Umbilical cord (tissue), 2 donors: ENCODE measurements at places on chromosomes 4 and X. TPM values are rescaled to one million over a fixed set of nuclear protein-coding genes. Genes with fewer than 3 reads are reported as not detected.

GRCh38 chr4:17008834-17009345, 110.4 kb upstream of the LDB2 start:
- DNase-seq: no peak

GRCh38 chrX:155070663-155070974, 317 bp downstream of the CMC4 start:
- no peak for DNase-seq

GRCh38 chr4:53960843-53961242, 103.6 kb downstream of the CHIC2 start:
- DNase-seq: no peak

GRCh38 chr4:72984351-72984750, 85.2 kb downstream of the COX18 start:
- DNase-seq: no peak

The DIAPH2 gene
- total RNA-seq: 14.4 TPM

DNA sequence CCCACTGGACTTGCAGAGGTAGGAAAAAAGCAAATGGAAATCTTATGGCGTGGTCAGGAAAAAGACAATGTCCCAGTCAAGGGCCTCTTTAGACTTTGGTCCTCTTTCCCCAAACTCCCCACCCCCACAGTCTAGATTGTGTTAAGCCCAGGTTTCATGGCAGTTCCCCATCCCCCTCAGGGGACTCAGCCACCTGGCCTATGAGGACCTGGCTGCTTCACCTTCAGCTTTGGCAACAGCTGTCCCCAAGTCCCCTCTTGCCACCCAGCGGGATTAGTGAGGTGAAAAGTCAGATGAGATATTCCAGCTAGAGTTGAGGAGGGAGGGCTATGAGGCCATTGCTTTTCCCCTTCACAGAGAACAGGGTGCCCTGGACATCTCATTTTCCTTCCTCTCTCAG, 457 bp downstream of the RIPPLY1 start:
- DNase-seq: no peak

The STARD8 gene
- total RNA-seq: 2.4 TPM

The SMIM10L2A gene
- 6.5 TPM for total RNA-seq

DNA sequence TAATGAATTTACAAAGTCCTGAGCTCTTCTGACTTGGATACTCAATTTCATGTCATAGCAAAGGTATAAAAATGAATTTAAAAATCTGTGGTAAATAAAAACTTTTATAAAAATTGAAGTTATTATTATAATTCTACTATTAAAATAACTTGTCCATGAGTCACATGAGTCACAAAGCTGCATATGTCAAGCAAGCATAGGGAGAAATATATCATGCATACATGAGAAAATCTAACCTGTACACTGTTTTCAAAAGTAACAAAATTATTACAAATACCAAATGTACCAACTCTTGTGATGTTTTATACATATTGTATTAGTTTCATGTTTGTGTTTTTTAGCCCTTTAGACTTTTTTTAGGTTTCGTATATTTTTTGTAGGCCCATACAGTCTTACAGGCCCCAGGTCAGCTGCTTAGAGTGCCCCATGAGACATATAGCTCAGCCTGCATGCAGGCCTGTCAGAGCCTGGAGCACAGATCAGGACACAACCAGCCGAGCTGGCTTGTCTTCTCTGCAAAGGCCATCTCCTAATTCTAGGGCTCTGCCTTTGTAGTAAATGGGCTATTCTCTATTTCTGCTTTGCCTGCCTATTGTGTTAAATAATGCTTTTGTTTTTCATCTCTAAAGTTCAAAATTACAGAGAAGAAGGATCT, 818.7 kb upstream of the TENM3 start:
- DNase-seq: no peak

The SERTM2 gene
- total RNA-seq: 1.7 TPM

GRCh38 chr4:1295405-1296055, 5.8 kb downstream of the MAEA start:
- no peak for DNase-seq

DNA sequence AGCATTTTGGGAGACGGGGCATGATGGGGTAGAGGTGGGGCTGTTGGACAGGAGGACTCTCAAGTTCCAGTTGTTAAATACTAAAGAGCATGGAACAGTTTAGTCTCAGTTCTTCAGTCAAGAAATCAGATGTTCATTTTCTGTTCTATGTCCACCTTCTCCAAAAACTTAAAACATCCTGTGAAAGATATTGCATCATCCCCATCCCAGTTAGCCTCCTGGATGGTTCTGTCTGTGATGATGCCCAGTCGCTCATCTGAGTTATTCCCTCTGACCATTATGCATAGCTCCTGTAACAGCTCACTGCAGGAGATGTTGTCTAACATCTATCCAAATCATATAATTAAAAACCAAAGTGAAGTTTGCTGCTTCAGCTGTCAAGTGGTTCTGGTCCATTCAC, 32.1 kb upstream of the SCML1 start:
- no peak for DNase-seq

GRCh38 chr4:83819582-83819981, 283.7 kb downstream of the GPAT3 start:
- DNase-seq: no peak

The DGKK gene
- total RNA-seq: under 0.01 TPM

The SLBP gene
- 28.6 TPM for total RNA-seq

- DNase-seq: peak; percentile 43
Observed at GRCh38 chr4:100981447-100982204, 365.7 kb downstream of the PPP3CA start.

GRCh38 chr4:69830560-69831269, 29.2 kb downstream of the SULT1E1 start:
- peak; percentile 17 for DNase-seq

The MORF4L2 gene
- total RNA-seq: 942 TPM

GRCh38 chr4:105714071-105714521, 5.5 kb downstream of the GSTCD start:
- DNase-seq: peak; percentile 17

DNA sequence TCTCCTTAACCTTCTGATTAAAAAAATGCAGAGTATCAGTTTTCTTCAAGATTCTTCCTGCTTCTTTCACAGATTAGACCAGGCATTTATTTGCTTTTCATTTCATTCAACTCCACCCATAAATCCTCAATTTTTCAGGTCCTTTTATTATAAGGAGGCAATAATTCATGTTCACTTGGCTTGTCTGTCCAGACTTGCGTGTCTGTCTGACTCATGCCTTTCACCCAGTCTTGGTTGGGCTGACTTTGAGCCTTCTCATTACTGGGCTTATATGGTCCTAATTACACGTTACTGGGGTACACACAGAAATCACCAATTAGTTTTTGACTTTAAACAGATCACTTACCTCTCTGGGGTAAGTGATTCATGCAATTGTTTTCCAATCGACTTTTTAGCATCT, 48.8 kb upstream of the GALNT7 start:
- peak; percentile 24 for DNase-seq

GRCh38 chr4:133801883-133802282, 399.7 kb downstream of the PABPC4L start:
- no peak for DNase-seq

The L1CAM gene
- 18.8 TPM for total RNA-seq

DNA sequence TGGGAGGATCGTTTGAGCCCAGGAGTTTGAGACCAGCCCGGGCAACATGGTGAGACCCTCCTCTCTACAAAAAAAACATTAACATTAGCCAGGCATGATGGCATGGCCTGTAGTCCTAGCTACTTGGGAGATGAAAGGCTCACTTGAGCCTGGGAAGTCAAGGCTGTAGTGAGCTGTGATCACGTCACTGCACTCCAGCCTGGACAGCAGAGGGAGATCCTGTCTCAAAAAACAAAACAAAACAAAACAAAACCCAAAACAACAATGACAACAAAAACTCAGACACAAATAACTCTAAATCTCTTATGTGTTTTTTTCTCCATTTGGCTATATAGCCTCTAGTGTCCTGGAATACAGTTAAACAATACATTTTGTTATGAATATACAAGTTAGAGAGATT, 127.3 kb upstream of the STK26 start:
- no peak for DNase-seq

GRCh38 chr4:81963763-81964020, 410.1 kb downstream of the HNRNPD start:
- no peak for DNase-seq

The HSFX3 gene
- total RNA-seq: not detected

DNA sequence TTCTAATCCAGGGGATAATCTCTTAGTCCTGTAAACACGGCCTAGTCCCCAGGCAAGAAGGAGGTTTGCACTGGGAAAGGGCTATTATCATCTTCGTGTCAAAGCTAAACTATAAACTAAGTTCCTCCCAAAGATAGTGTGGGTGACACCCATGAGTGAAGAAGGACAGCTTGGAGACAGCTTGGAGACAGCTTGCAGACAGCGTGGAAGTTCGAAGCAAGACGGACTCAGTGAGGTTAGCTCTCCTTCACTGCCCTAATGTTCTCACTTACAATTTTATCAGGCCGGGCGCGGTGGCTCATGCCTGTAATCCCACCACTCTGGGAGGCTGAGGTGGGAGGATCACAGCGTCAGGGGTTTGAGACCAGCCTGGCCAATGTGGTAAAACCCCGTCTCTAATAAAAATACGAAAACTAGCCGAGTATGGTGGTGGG, 19.2 kb upstream of the PLCXD1 start:
- peak; percentile 38 for DNase-seq

The UTP14A gene
- 9.6 TPM for total RNA-seq

The TMEM271 gene
- not detected for total RNA-seq
